T1000 (cell line): ENCODE measurements at places on chromosomes 16 and 17.
A peak's percentile ranks its signal among the peaks of the same experiment; 100 is the strongest.

DNA sequence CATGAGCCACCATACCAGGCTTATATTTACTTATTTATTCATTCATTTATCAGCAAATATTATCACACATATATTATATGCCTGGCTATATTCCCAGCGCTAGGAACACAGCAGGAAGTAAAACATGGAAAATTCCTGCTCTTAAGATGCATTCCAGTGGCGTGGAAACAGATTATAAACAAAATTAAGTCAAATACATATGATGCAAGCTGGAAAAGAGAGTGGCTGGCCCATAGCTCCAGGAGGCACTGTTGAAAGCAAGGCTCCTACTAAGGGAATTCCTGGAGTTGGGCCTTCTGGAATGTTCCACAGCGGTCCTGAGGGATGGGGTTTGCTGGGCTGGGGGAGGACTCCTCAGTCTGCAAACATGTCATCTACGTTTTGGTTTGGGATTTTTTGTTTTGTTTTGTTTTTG lies 18.4 kb downstream of the ADCY9 start:
- DNase-seq: no peak

DNA sequence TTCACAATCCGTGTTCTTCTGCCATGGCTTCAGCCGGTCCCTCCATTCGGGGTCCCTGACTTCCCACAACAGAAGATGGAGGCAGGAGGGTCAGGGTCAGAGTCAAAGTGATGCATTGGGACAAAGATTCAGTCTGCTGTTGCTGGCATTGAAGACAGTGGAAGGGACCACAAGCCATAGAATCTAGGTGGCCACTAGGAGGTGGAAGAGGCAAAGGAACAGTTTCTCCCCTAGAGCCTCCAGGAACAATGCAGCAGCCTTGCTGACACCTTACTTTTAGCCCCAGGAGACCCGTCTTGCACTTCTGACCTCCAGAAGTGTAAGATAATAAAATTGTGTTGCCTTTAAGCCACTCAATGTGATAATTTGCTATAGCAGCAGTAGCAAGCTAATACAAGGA lies 55.9 kb downstream of the MFSD11 start:
- no peak for DNase-seq

DNA sequence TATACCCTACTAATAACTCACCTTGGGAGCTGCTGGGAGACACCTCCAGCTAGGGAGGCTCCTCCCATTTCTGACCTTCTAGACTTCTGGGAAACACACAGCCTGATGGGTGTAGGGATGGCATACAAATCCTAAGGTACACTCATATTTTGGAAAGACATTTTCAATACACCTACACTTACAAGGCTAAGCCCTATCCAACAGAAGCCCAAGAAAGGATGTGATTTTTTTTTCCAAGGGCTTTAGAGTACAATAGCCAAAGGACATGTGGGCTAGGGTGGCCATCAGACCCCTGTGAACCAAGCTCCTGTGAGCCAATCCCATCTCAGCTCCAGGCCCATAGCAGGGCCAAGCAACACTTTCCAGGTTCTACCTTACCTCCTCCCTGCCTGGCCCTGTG lies 143.9 kb downstream of the AATF start:
- no peak for DNase-seq

DNA sequence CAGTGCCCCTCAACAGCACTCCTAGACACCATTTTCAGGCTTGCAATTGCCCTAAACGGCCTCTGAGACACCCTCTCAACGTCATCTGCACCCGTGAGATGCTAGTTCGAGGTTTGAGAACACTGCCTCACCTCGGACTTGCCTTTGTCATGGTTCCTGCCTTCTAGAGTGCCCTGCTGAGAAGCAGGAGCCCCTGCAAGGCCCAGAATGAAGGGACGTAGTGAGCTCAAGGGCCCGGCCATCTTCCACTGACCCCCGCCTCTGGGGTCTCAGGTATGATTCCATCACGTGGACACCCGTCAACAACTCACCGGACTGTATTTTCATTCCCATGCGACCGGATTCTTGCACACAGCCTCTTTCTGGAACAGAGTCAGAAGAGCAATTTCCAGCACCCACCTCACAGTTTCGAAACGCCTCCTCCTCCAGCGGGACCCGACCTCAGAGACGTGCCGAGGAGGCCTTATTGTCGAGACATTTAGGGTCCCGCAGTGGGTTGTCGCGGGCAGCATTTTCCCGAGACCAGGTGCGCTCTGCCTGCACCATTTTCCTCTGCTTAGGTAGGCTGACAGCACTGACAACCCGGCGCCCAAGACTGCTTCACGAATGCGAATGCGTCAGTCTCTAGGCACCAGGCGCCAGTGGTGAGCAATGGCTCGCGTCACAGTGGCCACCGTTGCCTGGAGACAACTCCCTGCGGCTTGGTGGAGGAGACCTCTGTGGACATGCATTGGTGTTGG lies 999.9 kb downstream of the KCNJ18 start:
- DNase-seq: no peak

DNA sequence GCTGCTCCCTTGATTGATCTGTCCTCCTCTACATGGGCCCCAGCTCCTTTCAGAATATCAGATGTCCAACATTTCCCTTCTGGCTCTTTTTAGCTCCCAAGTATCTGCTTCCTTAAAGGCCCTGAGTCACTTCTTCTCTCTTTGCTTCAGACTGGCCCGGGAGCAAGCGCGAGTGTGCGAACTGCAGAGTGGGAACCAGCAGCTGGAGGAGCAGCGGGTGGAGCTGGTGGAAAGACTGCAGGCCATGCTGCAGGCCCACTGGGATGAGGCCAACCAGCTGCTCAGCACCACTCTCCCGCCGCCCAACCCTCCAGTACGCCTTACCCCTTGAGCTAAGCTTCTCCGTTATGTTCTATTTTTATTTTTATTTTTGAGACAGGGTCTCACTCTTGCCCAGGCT lies 12.3 kb downstream of the CNTROB start:
- no peak for DNase-seq

- no peak for DNase-seq
Measured at GRCh38 chr17:50763716-50764475, 3.4 kb downstream of the ANKRD40CL start.

GRCh38 chr16:2846511-2847310 lies 11.3 kb downstream of the PRSS22 start:
- DNase-seq: no peak

GRCh38 chr17:726271-726919 lies 6.0 kb upstream of the TLCD3A start:
- no peak for DNase-seq

DNA sequence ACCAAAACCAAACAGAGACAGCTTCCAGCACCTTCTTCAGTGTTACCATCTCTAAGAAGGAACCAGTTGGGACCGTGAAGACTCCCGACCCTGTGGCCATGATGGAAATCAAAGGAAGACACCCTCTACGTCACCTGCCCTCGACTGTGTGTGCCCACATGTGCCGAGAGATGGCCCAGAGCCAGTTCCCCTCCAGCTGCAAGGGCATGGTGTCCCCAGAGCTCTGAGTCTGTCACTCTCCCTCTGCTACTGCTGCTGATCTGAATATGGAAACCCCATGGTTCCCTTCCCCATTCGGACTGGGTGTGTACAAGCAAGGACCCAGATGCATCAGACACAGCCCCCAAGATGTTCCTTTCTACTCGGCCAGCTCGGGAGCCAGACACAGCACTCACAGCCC lies 76.4 kb downstream of the SOCS1 start:
- no peak for DNase-seq

DNA sequence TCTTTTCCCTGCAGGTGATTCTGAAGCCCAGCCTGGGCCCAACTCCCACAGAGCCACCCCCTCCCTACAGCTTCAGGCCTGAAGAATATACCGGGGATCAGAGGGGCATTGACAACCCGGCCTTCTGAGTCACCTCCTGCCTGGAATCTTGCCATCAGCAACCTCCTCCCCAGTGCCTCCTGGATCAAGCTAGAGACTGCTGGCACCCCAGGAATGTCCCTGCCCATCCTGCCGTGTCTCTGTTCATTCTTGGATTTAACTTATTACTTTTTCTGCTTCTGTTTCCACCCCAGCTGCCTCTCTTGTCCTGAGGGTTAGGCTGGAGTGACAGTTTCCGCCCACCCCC lies 4.9 kb downstream of the TMEM92 start:
- DNase-seq: peak; percentile 38

GRCh38 chr17:18028114-18028951 lies 10.6 kb downstream of the ATPAF2 start:
- no peak for DNase-seq

DNA sequence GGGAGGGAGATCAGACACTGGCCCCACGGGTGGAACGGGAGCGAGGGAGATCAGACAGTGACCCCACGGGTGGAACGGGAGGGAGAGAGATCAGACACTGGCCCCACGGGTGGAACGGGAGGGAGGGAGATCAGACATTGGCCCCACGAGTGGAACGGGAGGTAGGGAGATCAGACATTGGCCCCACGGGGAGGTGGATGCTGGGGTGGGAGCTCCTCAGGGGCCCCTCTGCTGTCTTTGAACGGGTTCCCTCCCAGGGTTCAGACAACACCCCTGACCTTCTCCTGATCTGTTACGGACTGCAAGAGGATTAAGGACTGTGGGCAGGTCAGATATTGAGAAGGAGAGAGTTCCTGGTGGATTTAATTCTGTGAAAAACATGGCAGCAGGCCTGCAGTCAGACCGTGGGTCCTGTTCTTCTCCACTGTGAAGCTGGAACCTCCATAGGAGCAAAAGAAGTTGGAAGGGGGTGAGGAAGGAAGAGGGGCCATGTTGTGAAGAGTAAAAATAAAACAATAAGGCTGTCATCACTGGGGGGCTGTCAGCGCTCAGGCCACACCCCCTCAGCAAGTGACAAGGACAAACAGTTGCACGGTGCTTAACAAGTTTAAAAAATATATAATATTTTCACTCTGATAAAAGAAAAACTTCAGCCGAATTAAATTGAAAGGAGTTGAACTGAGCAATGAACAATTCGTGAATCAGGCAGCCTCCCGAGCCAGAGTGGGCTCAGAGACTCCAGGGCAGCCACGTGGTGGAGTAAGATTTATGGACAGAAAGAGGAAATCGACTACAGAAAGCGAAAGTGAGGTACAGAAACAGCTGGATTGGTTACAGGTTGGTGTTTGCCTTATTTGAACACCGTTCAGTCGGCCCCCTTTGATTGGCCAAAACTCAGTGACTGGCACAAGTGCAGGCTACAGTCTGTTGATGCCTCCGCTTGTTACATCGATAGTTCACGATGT lies 348.7 kb upstream of the TNRC6C start:
- DNase-seq: no peak

DNA sequence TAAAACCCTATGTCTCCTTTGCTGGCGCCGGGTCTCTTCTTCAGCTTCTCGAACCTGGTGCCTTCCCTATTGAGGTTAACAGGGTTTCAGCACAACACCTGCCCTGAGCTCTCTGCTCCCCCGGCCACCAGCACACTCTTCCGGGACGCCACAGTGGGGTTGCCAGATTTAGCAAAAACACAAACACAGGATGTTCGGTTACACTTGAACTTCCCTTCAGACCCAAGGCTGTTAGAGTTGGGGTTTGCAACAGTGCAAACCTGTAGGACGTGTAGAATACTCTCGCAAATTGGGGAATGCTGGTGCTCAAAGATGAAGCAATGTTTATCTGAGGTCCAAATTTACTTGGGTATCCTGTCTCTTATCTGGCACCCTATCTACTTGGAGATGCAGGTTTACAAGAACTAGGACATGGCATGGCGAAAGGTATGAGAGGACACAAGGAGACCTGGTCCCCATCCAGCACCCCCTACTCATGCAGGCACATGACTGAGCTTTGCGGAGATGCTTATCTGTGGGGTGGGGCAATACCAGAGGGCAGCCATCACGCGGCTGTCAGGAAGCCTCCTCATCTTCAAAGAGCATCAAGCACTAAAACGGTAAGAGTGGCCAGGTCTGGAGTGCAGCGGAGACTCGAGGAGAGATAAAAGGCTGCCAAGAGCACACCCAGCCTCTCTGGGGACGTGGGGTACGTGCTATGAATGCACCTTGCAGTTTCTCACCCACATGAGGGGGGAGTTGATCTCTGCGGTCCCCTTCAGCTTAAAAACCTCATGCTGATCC lies 52.8 kb downstream of the SDK2 start:
- DNase-seq: no peak

GRCh38 chr17:76519048-76519966 lies 18.1 kb upstream of the RHBDF2 start:
- DNase-seq: no peak

DNA sequence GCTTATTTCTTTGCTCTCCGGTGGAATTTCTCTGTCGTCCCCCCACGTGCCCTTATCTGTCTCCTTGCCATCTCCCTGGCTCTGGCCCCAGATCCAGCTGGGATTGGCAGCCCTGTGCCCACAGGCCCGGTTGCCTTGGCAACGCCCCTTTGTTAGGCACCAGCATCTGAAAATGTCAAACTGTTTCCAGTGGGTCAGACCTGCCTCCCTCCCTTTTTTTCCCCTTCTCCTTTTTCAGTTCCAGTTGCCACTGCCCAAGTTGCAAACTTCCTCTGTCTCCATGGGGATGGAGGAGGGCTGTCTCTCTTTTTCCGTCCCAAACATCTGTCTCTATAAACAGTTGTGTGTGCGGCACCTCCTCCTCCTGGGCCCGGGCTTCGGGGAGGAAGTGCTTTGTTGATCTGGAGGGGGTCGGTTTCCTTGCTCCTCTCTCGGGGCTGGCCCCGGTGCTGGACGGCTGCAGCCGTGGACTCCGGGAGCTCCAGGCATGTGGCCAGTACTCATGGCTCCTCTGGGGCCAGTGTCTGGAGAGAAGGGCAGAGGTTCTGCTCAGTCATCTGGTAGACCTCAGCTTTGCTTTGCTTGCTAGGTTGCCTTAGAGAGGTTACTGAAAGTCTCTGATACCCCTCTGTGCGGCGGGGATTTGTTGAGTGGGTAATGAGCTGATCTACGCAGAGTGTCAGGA lies 35.3 kb downstream of the SOCS3 start:
- DNase-seq: peak; percentile 65

DNA sequence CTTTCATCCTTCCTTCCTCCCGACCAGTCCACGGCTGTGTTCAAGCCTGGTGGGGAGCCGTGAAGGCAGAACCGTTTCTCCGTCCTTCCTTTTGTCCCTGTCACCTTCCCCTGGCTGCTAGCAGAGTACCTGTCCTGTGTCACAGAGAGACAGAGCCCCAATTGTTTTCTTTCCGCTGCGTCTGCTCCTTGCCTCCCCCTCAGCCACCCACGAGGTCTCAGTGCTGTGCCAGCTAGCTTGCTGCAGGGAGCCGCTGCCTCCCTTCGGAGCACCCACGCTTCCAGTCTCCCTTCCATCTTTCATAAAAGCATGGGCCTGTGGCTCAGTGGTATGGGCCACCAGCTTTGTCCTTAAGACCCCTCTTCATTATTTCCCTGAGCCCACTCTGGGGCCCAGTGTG lies 62.2 kb downstream of the MPRIP start:
- no peak for DNase-seq

GRCh38 chr16:729768-730665 lies 3.1 kb downstream of the HAGHL start:
- no peak for DNase-seq
